Hypothalamus (tissue), 51 donors: ENCODE measurements at places on chromosomes 1 and 21.

GRCh38 chr21:45110873-45111624 lies 36.7 kb downstream of the ADARB1 start:
- no peak for DNase-seq

- no peak for DNase-seq
These were observed 50.7 kb downstream of the EBNA1BP2 start for GRCh38 chr1:43121256-43121900.

DNA sequence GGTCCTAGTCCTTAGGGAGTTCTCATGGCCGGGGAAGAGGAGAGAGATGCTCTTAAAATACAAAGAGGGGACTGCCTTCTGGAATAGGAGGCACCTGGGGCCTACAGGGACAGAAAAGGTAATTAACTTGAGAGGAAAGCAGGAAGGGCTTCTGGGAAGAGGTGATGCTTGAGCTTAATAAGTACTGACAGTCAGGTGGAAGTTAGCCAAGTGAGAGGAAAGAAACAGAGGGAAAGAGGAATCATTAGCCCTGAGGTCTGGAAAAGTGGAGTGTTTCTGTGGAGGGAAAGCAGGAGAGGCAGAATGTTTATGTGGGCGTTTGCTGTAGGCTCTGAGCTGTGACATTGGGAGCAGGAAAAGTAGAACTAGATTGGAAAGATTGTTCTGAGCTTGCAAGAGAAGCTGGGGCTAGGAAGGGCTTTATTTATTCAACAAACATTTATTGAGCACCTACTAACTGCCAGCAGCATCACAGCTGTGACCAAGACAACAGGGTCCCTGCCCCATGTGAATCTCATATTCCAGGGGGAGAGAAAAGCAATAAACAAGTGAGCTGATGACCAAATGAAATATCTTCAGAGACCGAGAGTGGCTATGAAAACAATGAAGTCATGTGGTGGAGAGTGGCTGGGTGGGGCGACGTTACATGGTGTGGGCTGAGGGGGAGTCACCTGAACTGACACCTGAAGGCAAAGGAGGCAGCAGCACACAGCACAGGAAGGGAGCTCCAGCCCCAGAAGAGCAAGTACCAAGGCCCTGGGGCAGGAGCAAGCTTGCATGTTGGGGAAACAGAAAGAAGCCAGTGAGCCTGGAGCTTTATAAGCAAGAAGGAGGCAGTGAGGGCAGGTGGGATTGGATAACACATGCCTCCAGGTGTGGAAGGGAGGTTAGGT lies 4.4 kb upstream of the FNDC5 start:
- DNase-seq: no peak

DNA sequence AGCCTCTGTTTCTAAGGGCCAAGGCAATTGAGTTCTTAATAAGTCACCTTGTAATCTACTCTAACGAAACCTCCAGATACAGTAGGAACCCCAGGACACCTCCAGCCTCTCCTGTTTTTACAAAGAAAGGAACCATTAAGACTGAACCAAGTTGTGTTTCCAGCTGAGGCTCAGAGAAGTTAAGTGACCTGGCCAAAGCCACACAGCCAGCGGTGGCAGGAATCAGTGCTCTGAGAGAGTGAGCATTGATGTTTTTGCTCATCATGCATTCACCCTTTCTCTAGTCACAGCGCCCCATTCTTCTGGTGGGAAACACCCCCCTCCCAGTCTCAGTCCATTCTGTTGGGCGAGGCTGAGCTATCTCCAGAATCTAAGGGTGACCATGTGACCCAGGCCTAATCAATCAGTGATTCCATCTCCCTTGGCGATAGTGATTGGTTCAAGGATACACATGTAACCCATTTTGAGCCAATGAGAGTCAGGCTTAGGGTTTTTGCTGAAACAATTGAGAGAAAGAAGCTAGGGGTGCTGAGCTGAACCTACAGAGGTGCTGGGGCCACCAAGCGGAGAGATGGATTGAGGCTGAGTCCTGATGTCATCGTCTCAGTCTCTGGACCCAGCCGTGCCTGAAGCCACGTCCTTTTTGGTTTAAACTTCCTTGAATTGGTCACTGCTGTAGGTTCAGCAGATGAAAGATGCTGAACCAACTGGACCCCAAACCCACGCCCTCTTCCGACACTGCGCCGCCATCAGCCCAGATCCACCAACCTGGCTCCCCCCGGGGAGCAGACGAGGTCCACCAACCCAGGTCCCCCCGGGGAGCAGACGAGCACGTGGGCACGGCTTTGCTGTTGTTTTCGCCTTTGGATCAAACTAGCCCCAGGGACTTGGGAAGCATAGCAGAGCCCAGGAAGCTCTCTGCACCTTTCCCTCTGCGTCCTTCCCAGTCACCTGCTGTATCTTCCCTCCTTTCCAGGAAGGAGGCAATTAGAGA lies 28.0 kb upstream of the RERE start:
- no peak for DNase-seq

DNA sequence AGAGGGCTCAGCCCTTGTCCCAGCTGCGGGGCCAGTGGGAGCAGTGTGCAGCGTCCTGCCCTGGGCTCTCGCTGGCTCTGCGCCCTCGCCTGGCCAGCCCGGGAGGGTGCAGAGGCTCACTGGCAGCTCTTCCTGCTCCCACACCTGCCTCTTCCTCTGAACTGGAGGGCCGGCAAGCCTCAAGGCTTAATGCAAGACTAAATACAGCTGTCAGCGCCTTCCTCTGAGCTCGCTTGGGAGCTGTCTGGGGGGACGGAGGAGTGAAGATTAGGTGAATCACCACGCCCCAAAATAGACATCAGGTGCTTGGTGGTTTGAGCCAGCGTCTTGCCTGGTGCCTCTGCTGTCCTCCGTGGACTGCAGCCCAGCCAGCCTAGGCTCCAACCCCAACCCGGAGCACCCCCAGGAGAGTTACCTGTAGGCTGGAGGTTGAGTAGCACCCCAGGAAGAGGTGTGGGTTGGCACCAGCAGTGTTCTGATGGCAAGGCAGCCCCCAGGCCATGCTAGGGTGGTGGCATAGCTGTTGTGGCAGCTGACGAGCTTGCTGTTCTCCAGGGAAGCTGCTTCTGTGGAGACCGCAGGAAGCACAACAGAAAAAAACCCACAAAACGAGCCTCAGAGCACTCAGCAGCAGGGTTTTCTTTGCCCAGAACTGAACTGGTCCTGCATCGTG lies 36.9 kb downstream of the UMODL1 start:
- DNase-seq: no peak
